ENCODE measurements at places on chromosomes 1 and 21.

- peak; percentile 31 for DNase-seq
These were observed 1.0 kb downstream of the ARID1A start for GRCh38 chr1:26696654-26697430.

DNA sequence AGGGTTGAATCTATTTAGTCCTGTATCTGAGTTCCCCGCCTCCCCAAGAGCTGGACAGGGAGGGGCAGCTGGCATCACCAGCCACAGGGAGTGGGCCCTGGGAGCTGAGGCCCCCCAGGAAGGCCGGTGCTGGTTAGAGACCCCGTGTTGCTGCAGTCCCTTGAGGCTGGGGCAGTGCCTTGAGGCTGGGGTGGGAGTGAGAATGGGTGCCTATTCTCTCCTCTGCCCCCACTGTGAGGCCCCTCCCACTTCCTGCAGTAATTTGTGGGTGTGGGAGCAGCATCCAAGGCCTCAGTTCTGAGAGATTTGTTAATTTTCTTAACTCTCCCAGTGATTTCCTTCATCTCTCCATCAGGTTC lies 2.5 kb upstream of the TRAPPC3 start:
- DNase-seq: no peak

DNA sequence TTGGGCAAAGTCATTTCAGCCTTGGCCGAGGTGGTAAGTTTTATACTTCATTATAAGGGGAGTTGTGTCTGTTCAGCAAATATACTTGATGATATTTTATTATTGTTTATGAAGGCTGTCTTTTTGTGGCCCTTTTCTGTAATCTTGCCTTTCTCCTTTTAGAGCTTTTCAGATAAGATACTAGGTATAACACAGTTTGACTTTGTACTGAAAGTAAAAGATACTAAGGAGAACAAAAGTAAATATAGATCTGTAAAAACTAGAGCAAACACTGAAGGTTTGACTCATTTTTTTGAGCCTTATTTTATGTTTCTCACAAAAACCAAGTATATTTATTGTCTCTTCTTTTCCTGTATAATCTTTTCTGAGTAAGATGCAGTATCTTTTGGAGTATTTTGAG lies 61.9 kb downstream of the KIF1B start:
- DNase-seq: no peak

- DNase-seq: no peak
These were observed 27.7 kb downstream of the FMO2 start for GRCh38 chr1:171212607-171213351.

DNA sequence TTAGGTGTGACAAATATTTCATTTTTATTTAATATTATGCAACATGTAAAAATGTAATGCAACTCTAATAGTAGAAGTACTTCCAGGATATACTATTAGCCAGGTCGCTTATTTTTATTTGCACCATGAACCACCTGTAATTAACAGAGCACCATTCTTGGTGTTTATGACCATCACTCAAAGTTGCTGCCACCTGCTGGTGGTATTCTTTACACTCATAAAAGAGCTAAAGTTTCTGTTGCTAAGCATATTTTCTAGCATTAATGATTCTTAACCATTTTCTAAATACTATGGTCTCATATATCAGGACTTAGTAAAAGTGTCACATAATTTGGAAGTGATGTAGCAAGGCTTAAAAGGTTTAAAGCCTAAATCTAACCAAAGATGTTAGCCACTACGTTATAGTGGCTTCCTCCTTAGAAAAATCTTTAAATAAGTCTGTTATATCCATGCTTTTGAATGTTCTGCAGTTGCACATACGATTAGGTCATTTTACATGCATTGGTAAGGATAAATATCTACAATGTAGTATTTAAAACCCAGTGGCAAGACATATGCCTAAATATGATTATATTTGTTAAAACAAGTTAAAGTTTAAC lies 244.5 kb downstream of the NEGR1 start:
- DNase-seq: no peak

Data from activated CD4-positive, CD25-positive, alpha-beta regulatory T cell treated with anti-CD3 and anti-CD28 coated beads, Interleukin-2, amount 50 U/mL, for 16 hours (primary cell).